SJCRH30 (cell line): ENCODE measurements at places on chromosomes 3 and 15.

GRCh38 chr3:150901793-150902192 is 3.4 kb downstream of the MINDY4B start:
- H3K27ac ChIP-seq, result no peak overlapping the region
- no peaks in the 10 kb centered on the region for H3K36me3 ChIP-seq
- peaks cover 4% of the 10 kb centered on the region; the same call in 1 of the 2 replicates for H3K27me3 ChIP-seq
- DNase-seq, result no peak

DNA sequence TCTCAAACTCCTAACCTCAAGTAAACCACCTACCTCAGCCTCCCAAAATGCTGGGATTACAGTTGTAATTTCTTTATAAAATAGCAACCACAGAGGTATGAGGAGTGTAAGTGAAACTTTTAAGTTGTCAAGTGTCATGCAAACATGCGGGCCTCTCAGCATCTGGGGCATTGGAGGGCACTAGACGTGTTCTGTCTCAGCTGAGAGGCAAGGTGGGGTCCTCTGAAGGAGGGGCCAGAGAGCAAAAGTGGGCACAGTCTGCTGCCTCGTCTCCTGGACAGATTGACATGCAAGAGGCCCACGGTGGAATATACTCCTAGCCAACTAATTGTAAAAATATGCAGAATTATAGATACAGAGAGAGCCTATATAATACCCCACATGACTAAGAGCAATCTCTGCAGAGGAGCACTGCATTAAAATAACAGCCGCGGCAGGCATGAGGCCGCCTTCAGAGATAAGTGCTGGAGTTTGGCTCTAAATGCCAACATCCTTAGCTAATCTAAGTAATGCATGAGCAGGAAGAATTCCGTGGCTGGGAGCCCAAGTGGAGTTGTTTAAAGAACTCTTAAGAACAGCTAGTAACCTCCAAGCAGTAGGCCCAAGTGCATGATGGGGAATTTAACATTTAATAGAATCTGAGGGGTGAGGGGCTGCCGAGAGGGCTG is 87.8 kb upstream of the RNU6-1 start:
- H3K4me3 ChIP-seq, result no peak overlapping the region
- no peak overlapping the region for H3K27ac ChIP-seq
- no peaks in the 10 kb centered on the region for H3K36me3 ChIP-seq
- H3K4me1 ChIP-seq, result no peaks in the 10 kb centered on the region
- DNase-seq, result no peak

DNA sequence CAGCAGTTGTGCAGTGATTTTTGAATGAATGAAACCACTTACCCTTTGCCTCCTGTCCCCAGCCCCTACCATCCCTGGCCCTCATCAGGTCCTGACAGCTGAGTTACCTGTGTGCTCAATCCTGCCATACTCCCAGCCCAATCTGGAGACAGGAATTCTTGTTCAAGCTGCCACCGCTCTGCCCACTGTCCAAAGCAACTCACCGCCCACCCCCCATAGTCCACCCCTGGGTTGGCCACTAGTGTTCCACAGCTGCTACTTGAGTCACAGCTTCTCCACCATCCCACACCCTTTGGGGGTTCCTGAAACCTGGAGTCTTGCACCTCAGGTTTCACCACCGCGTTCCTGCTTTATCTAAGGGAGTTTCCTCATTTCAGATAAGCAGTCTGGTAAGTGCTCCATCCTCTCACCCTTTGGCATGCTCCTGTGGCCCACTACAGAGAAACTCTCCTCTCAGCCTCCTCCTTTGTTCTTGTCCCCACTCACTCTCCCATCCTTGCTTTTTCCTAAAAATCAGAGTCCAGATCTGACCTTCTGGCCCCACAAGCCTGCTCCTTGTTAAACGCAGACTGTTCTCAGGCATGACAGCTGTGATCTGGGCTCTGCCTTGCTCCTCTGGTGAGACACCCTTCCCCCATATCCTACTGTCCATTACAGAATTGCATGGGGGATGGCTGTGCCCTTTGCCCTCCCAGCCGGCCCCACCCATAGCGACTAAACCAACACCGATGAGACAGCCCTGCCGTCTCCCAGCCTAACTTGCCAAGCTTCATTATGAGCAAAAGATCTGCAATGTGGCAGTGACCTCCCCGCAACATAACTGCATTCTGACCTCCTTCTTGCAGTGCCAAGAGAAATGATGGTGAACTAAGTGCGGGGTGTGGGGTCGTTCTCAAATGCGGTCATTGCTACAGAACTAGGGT is 50.0 kb downstream of the CYP19A1 start:
- H3K4me3 ChIP-seq, result no peak overlapping the region
- DNase-seq, result no peak
- H3K27me3 ChIP-seq, result no peaks in the 10 kb centered on the region

- H3K4me3 ChIP-seq, result no peak overlapping the region
- no peaks in the 10 kb centered on the region for H3K27me3 ChIP-seq
- peaks cover 50% of the 10 kb centered on the region for H3K36me3 ChIP-seq
- DNase-seq, result no peak
- no peak overlapping the region for H3K27ac ChIP-seq
Measured at GRCh38 chr15:59196416-59196815, 10.2 kb upstream of the LDHAL6B start.

DNA sequence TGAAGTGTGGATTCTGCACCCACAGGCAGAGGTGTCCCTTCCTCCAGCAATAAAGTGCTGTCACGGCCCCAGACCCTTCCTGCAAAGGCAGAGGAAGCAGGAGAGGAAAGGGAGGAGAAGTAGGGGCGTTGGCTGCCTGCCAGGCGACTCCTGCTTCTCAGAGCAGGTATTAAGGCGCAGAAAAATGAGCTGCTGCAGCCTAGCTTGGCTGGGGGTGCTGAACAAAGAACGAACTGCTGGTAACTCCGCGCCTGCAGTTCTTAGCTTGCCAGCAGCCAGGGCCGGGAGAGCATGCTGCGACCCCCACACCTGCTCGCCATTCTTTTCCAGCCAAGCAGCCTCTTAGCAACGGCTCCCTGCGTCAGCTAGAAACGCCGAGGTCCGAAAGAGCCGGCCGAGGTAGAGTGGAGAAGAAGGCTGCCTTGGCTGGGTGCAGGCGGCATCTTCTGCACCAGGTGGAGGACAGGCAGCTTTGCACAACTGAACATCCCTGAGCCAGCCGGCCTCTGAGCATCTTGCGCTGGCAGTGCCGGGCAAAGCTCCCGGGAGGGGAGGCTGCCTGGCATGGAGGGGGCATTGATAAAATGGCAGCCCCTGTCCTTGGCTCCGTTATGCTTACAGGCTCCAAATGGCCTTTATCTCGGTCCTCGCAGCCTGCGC is 296.0 kb downstream of the MEX3B start:
- no peaks in the 10 kb centered on the region for H3K27me3 ChIP-seq
- no peak overlapping the region for H3K4me3 ChIP-seq
- DNase-seq, result peak; percentile 23
- peaks cover 37% of the 10 kb centered on the region for H3K4me1 ChIP-seq
- no peaks in the 10 kb centered on the region for H3K36me3 ChIP-seq

DNA sequence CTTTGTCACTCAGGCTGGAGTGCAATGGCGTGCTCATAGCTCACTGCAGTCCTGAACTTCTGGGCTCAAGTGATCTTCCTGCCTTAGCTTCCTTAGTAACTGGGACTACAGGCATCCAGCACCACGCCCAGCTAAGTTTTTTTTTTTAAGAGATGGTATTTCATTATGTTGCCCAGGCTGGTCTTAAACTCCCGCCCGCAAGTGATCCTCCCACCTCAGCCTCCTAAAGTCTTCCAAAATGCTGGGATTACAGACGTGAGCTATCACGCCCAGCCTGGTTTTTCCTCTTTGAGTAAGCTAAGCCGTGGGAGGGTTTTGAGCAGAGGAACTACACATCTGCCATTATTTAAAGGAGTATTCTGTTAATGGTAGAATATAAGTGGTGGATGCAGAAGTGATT is 7.4 kb upstream of the LRRFIP2 start:
- H3K27me3 ChIP-seq, result no peaks in the 10 kb centered on the region
- H3K4me1 ChIP-seq, result no peaks in the 10 kb centered on the region
- no peak for DNase-seq
- H3K27ac ChIP-seq, result no peak overlapping the region
- no peaks in the 10 kb centered on the region for H3K36me3 ChIP-seq

GRCh38 chr3:128307029-128307633 is 153.8 kb downstream of the EEFSEC start:
- no peaks in the 10 kb centered on the region; the same call in 1 of the 2 replicates for H3K4me1 ChIP-seq
- no peak overlapping the region for H3K27ac ChIP-seq

DNA sequence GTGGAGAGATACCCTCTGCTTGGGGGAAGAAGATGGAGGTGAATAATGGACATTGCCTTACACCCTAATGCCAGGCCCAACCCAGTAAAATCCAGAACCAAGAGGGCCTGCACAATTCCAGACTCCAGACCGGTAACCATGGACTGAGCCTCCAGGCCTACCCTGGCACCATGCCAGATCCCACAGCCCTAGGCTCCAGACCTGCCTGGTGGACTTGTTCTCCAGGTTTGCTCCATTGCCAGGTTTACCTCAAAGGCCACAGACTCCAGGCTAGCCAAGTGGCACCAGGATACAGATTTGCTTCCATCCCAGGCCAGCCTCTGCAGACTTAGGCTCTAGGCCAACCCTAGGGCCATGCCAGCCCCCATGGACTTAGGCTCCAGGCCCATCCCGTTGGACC is 14.0 kb downstream of the PLCH1 start:
- no peak for DNase-seq
- no peak overlapping the region for H3K4me3 ChIP-seq
- no peaks in the 10 kb centered on the region for H3K36me3 ChIP-seq
- no peak overlapping the region for H3K27ac ChIP-seq
- H3K4me1 ChIP-seq, result no peaks in the 10 kb centered on the region

- H3K4me3 ChIP-seq, result no peak overlapping the region
- no peak overlapping the region for H3K27ac ChIP-seq
- no peaks in the 10 kb centered on the region for H3K4me1 ChIP-seq
- no peak for DNase-seq
- H3K36me3 ChIP-seq, result no peaks in the 10 kb centered on the region
- H3K27me3 ChIP-seq, result no peaks in the 10 kb centered on the region
Measured at GRCh38 chr15:53829471-53829870, 70.0 kb upstream of the WDR72 start.

DNA sequence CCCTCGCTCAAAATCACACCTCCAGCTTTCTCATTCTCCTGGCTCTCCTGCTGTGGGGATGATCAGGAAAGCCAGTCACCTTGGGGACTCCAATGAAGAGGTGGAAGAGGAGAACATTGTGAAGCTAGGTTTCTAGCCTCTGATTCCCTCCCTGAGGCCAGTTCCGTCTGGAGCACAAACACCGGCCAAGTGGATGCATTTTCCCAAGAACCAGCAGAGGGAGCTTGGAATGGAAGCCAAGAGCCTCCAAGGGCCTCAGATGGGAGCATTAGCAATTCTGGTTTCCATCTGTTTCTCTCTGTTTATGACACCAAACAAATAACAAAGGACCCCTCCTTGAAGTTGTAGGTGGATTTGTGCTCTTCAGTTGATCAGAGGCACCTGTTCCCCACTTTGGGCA is 40.6 kb upstream of the NMNAT3 start:
- H3K36me3 ChIP-seq, result no peaks in the 10 kb centered on the region
- DNase-seq, result peak; percentile 66
- no peaks in the 10 kb centered on the region for H3K27me3 ChIP-seq
- peaks cover 31% of the 10 kb centered on the region for H3K4me1 ChIP-seq

GRCh38 chr3:135134684-135135075 is 339.6 kb downstream of the EPHB1 start:
- H3K4me1 ChIP-seq, result no peaks in the 10 kb centered on the region
- H3K36me3 ChIP-seq, result no peaks in the 10 kb centered on the region
- H3K4me3 ChIP-seq, result no peak overlapping the region
- no peak overlapping the region for H3K27ac ChIP-seq
- DNase-seq, result no peak

DNA sequence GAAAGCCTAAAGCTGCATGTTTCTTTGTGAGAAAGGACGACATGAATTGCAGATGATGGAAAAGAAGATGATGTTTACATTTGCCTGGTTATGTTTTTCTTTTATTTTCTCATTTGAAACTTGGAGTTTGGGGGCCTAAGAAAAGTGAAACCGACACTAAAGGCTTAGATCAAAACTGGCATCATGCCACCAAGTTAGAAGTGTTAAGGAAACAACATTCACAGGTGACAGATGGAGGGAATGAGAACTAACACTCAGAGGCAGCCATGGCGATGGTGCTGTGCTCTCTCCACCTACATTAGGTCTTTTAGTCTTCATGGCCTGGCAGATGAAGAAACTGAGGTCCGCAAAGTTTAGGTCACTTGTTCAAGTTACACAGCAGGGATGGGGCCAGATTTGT is 923.6 kb downstream of the TUSC7 start:
- no peak overlapping the region for H3K27ac ChIP-seq
- no peak overlapping the region for H3K4me3 ChIP-seq
- H3K4me1 ChIP-seq, result peaks cover 19% of the 10 kb centered on the region
- H3K36me3 ChIP-seq, result no peaks in the 10 kb centered on the region
- no peaks in the 10 kb centered on the region for H3K27me3 ChIP-seq
- no peak for DNase-seq

DNA sequence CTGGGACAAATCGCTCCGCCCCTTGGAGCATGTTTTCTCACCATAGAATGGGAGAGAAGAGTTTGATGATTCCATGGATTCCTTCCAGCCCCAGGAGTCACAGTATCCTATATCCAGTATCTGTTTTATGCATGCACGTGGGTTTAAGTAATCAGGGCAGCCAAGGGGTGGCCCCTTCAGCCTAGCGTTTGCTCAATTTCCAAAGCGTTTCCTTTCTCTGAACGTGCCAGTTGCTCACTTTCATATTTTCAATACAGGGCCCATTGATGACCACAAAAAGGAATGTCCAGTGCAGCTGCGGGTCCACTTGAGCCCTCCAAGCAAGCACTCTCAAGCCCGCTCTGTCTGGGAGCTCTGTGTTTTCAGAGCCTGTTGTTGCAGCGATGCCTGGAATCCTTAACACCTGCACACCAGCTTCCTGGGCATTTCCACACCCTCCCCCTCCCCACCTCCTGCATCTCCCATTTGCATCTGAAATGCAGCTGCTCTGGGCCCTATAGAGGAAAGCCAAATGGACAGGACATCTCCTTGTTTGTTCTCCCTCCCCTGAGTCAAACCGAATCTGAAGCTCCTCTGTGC is 164.3 kb upstream of the LPP start:
- H3K4me3 ChIP-seq, result no peak overlapping the region
- no peak for DNase-seq
- H3K27me3 ChIP-seq, result no peaks in the 10 kb centered on the region

- H3K36me3 ChIP-seq, result no peaks in the 10 kb centered on the region
- DNase-seq, result no peak
- H3K4me1 ChIP-seq, result no peaks in the 10 kb centered on the region
- no peak overlapping the region for H3K27ac ChIP-seq
Measured at GRCh38 chr3:97613139-97613538, 151.4 kb upstream of the ARL6 start.

DNA sequence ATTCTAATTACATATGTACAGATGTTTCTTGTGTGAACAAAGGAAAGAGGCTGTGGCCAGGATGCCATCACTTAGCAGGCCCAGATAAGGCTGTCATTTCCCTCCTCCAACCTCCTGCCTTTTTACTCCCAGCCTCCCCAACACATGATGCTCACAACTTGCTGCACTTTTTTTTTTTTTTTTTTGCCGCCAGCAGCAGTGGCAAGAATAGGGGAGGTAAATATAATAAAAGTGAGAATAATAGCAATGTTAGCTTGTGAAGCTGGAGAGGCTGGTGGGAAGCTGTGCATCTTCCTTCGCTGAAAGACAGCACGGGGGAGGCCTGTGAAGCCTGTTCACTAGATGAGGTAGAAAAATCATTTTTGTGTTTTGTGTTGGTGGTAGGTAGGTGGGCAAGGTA is 42.5 kb upstream of the MYO5C start:
- H3K4me1 ChIP-seq, result peaks cover 40% of the 10 kb centered on the region
- no peaks in the 10 kb centered on the region for H3K27me3 ChIP-seq
- peak overlapping the region; percentile 67 for H3K27ac ChIP-seq

GRCh38 chr15:27254055-27254454 is 283.1 kb downstream of the GABRG3 start:
- no peak for DNase-seq
- no peaks in the 10 kb centered on the region for H3K36me3 ChIP-seq
- no peak overlapping the region for H3K27ac ChIP-seq
- H3K27me3 ChIP-seq, result 0 out of 2 replicates have a peak, but pooled peaks cover 4% of the 10 kb centered on the region
